B cell (primary cell): ENCODE measurements at places on chromosomes 16 and 17.
A peak's percentile ranks its signal among the peaks of the same experiment; 100 is the strongest.

DNA sequence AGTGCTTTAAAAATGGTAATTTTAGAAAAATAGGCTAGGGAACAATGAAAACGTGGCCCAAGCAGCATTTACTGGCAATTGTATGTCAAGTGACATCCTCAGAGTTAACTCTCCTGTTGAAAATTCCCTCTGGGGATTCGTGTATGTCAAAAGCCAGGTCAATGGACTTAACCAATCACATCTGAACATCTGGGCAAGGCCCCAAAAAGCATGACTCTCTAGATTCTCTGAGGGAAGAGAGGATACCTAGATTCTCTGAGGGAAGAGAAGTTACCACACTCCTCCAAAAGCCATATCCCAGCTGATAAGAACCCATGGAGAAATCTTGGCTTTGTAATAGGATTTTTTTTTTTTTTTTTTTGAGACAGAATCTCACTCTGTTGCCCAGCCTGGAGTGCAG, 23.5 kb downstream of the NFE2L1 start:
- no peaks in the 10 kb centered on the region for H3K27me3 ChIP-seq
- H3K36me3 ChIP-seq: peaks cover 36% of the 10 kb centered on the region
- H3K4me1 ChIP-seq: no peaks in the 10 kb centered on the region
- no peak for DNase-seq

- H3K27me3 ChIP-seq: no peaks in the 10 kb centered on the region
- no peak for DNase-seq
- H3K27ac ChIP-seq: no peak overlapping the region
- no peaks in the 10 kb centered on the region for H3K4me1 ChIP-seq
- H3K4me3 ChIP-seq: no peak overlapping the region
- H3K36me3 ChIP-seq: no peaks in the 10 kb centered on the region
Observed at GRCh38 chr16:85436636-85437165, 176.4 kb upstream of the GSE1 start.

GRCh38 chr17:55295411-55296170, 30.8 kb downstream of the HLF start:
- peak; percentile 62 for DNase-seq
- H3K4me3 ChIP-seq: no peak overlapping the region
- H3K27me3 ChIP-seq: no peaks in the 10 kb centered on the region
- H3K36me3 ChIP-seq: no peaks in the 10 kb centered on the region
- H3K4me1 ChIP-seq: peaks cover 20% of the 10 kb centered on the region

DNA sequence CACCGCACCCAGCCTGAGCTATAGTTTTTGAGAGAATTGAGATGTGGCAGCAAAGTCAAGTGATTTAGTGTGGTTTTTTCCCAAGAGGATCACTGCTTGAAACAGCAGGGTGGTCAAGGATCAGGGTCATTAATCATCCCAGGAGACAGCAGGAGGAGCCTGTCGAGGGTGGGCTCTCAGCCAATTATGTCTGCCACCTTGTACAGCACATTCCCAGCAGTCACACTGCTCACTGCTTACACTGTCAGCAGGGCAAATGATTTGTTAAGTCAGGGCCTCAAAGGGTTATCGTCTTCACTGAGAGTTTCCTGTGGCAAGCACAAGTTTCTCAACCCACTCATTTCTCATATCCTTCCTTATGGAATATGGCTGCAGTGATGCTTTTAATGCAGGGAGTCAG, 13.2 kb downstream of the B3GNT9 start:
- H3K36me3 ChIP-seq: peaks cover 2% of the 10 kb centered on the region
- no peak overlapping the region for H3K27ac ChIP-seq
- no peaks in the 10 kb centered on the region for H3K27me3 ChIP-seq
- DNase-seq: no peak
